Naive thymus-derived CD8-positive, alpha-beta T cell (primary cell): ENCODE measurements at places on chromosomes 5 and 9.

- DNase-seq = no peak
Observed at GRCh38 chr5:171542525-171543140, 123.2 kb downstream of the FGF18 start.

- DNase-seq = no peak
Observed at GRCh38 chr5:171906703-171907590, 99.5 kb downstream of the FBXW11 start.

DNA sequence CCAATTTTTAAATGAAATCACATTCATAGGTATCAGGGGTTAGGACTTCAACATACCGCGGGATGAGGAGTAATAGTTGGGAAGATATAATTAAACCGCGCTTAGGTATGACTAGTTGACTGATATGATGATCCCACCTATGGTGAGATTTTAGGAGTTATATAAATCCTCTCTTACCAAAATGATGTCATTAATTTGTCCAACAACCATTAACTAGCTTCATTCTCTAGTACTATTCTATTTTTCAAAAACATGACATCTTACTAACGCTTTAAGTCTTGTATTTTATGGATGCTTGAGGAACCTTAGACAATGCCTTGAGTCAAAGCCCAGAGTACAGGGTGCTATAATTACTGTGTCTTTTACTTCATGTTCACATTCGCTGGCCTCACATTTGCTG, 59.6 kb upstream of the PIK3R1 start:
- DNase-seq = no peak

- no peak for DNase-seq
Observed at GRCh38 chr5:178677429-178677828, 50.6 kb upstream of the CLK4 start.

- no peak for DNase-seq
Observed at GRCh38 chr9:128414461-128414860, 6.2 kb upstream of the CERCAM start.

- no peak for DNase-seq
Observed at GRCh38 chr5:138757061-138757776, 4.0 kb downstream of the CTNNA1 start.

- DNase-seq = no peak
Observed at GRCh38 chr5:58261605-58262004, 198.3 kb downstream of the PLK2 start.

GRCh38 chr9:125820100-125820804, 73.1 kb downstream of the PBX3 start:
- DNase-seq = no peak

GRCh38 chr5:124660229-124661093, 86.0 kb downstream of the ZNF608 start:
- DNase-seq = no peak
